NB4 (cell line): ENCODE measurements at places on chromosomes 4 and X.

DNA sequence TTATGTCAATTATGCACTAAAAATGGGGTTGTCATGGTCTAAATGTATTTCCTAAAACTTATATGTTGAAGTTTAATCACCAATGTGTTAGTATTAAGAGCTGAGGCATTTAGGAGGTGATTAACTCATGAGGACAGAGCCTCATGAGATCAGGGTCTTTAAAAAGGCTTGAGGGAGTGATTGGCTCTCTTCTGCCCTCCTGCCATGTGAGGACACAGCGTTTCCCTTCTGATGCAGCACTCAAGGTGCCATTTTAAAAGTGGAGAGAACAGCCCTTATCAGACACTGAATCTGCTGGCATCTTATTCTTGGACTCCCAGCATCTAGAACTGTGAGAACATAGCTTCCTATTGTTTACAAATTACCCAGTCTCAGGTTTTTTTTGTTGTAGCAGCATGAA is 581.7 kb downstream of the KCNIP4 start:
- no peak for DNase-seq

DNA sequence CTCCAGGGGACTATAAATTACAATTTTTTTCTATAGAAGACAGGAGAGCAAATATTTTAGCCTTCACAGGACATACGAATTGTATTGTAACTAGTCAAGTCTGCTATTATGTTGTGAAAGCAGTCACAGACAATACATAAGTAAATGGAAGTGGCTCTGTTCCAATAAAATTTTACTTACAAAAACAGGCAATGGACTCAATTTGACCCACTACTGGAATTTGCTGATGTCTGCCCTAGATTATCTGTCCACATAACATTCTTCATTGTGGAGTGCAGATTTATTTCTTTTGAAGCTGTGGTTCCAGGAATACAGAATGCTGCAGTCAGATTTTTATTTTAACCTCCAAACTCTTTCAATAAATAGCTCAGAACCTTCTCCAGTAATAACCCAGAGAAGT is 330.3 kb downstream of the PPP4R3C start:
- no peak for DNase-seq

- DNase-seq, result no peak
These were observed 32.9 kb downstream of the KDR start for GRCh38 chr4:55092504-55092903.

- no peak for DNase-seq
These were observed 108.2 kb upstream of the SORBS2 start for GRCh38 chr4:185920171-185920570.

DNA sequence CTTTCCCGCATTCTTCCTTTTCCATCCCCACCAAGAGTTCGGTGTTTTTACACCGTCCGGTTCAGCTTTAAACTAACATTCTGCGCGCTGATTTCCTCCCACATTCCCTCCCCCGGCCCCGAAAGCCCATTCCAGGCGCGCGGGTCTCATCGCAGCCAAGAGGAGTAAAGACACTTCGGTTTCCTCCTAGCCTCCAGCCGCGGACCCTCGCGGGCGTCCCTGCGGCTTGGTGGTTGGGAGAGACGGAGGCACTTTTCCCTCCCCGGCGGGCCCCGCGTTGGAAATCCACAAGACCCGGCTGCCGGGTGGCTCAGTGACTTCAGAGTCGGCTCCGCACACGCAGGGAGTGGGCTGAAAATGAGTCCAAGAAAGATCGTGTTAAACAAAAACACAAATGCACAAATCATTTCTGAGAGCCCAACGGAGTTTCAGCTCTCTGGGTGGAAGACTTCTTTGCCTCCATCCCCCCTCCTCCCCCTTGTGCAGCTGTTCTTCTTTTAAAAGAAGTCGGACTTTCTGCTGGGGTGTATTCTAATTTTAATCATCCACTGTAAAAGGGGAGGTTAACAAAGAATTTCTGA is 2.0 kb upstream of the ARX start:
- no peak for DNase-seq

- no peak for DNase-seq
These were observed 276.5 kb upstream of the FMR1 start for GRCh38 chrX:147635186-147635585.

DNA sequence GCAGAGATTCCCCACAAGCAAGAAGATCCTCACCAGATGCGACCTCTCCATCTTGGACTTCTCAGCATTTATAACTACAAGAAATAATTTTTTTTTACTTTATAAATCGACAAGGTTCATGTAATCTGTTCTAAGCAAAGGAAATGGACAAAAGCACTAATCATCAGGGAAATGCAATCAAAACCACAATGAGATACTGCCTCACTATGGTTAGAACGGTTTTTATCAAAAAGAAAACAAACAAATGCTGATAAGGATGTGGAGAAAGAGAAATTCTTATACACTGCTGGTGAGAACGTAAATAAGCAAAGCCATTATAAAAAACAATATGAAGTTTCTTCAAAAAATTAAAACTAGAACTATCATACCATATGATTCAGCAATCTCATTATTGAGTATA is 1382.6 kb downstream of the ARAP2 start:
- DNase-seq, result no peak

GRCh38 chr4:52957835-52958631 is 95.9 kb downstream of the RASL11B start:
- no peak for DNase-seq
